ENCODE measurements at places on chromosomes 12 and 14.

- DNase-seq, result no peak
These were observed 11.1 kb upstream of the EGLN3 start for GRCh38 chr14:33962016-33962415.

- DNase-seq, result peak; percentile 16
These were observed at the start of gene BAZ1A for GRCh38 chr14:34875031-34875922. BAZ1A (minus strand) TSS chr14:34875360; CDS start chr14:34874604, 756 bp downstream.

DNA sequence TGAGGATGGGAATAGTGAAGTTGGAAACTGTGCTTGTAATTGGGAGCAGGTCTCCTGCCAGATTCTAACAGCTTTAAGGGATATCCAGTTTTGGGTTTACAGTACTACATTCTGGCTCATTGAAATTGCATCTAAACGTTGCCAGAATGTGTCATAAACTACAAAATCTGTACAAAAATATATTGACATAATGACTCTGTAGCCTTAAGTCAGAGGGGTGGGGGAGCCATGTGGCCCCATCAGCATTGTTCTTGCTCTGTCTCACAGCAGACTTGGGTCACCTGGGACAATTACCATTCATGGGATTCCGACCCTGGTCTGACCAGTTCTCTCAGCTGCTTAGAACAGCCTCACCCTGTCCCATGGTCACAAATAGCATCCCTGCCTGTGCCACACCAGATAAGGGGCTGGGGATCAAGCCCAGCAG is 43.3 kb upstream of the MED13L start:
- no peak for DNase-seq

GRCh38 chr14:29150659-29151058 is 384.1 kb downstream of the FOXG1 start:
- no peak for DNase-seq

DNA sequence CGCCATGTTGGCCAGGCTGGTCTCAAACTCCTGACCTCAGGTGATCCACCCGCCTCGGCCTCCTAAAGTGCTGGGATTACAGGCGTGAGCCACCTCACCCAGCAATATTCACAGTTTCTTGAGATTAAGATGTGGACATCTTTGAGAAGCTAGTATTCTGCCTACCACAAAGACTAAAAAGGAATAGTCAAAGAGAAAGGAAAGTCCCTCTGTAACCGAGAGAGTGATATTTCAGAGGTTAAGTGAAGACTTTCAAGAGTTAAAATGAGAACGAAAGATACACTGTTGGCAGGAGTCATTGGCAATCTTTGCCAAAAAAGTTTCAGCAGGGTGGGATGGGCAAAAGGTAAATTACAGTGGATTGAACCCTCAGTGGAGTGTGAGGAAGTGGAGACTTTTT is 15.6 kb downstream of the DGKA start:
- DNase-seq, result no peak

- DNase-seq, result no peak
These were observed 13.1 kb downstream of the RERG start for GRCh38 chr12:15208140-15208539.

DNA sequence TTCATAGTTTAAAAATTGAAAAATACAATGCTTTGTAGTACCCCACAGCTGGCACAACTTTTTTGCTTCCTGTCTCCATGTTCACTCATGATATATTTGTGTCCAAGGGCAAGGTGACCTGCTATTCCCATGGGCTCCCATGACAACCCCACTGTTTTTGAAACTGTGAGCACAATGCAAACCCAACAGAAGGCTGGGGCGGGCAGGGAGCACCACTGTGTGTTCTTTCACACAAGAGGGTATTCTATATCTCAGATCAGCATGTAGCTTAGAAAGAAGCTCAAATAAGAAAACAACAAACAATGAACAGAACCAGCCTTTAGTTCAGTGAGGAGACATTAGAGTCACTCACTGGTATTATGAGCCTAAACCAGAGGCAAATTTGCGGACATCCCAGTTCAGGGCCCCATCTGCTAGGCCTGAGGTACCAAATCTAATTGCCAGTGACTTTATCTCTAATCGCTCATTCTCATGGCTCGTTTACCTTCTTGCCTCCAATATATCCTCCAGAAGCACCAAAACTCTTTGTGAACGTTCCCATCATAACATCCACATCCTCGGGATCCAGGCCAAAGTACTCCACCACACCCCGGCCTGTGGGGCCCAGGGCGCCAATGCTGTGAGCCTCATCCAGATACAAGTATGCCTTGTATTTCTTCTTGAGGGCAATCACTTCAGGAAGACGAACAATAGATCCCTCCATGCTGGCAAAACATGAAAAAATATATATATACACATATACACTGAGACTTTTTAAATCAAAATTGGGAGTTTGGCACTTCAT is 56.4 kb upstream of the ISM2 start:
- DNase-seq, result no peak

DNA sequence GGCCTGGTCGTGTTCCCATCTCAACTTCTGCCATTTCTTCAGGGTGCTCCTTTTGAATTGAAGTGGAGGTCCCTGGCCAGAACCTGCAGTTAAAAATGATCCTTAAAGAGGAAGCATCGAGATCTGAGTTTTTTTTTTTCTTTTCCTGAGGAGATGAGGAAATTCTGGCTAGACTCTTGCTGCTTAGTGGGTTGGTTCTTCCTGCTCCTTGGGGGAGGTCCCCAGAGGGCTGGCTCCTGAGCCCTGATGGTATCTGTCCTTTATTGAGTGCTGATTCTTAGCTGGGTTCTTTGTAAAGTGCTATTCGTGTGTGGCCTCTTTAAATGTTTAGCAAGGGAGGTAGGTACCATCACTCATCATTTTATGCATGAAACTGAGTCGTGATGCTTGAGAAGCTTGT is 11.7 kb downstream of the PELI2 start:
- DNase-seq, result no peak

GRCh38 chr12:115979351-115979750 is 298.1 kb downstream of the MED13L start:
- no peak for DNase-seq

DNA sequence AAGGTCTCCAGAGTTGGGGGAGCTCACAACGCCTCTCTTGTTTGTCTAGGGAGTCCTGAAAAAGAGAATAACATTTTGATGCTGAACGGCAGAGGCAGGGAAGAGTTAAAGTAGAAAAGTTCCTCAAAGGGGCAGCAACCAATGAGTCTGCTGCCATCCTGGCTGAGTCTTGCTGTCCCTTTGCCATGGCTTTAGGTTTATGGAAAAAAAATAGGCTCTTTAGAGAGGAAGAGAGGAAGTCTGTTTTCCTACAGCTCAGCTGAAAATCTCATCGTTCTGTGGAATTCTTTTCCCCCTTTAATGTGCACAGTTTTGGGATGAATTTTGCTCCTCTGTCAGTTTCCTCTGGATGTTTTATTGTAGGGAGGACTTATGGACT is 314.8 kb upstream of the TBX3 start:
- DNase-seq, result no peak
